ENCODE measurements at places on chromosomes 16 and 17.
A peak's percentile ranks its signal among the peaks of the same experiment; 100 is the strongest.

GRCh38 chr17:49996121-49996494 lies 1.1 kb upstream of the DLX3 start:
- no peak for DNase-seq

DNA sequence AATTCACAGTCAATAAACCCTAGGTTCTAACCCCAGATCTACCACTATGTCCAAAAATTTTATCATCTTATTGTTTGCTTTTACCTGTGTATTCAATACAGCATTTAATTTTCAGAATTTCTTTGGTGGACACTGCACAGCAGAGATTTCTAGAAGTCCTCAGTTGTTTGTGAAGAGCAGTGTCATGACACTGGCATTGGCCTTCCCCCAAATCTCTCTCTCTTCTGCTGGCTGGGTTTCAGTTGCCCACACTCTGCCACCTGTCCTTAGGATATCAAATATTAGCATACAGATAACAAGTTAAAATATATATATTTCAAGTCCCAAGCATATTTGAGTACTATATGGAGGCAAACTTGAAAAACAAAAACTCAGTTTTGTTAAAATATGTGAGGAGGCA lies 2.0 kb upstream of the THUMPD1 start:
- no peak for DNase-seq

- DNase-seq: no peak
Observed at GRCh38 chr17:75010683-75011400, 1.6 kb upstream of the MRPL58 start.

GRCh38 chr16:27444470-27444869 lies 42.5 kb downstream of the IL21R start:
- no peak for DNase-seq

DNA sequence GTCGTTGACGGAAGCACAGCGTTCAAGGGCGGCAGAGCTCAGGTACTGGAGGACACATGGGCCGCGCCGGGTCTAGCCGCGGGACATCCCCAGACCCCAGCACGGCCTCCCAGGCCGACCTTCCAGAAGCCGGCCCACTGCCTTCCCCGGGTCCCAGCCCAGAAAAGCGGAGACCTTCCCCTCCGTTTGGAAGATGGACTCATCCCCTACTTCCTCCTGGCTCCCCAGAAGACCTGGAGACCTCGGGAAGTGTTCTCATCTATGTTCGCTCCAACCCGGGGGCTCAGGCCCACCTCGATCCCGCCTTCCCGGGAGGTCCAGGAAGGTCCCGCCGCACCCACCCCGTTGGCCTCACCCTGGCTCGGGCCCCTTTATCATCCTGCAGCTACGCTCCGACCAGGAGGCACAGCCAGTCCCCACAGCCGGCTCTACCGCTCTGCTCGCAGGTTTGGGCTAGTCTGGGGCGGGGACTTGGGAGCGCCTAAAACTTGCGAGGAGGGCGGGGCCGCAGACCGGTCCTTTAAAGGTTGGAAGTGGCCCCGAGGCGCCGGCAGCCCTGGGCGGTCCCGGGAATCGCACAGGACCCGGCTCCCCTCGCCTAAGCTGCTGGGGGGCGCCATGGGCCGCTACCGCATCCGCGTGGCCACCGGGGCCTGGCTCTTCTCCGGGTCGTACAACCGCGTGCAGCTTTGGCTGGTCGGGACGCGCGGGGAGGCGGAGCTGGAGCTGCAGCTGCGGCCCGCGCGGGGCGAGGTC lies at the start of gene ALOX12:
ALOX12 (plus strand) TSS at position 550 of the 756 bp plus-strand sequence; CDS start at position 619, 69 bp downstream.
- DNase-seq: no peak

DNA sequence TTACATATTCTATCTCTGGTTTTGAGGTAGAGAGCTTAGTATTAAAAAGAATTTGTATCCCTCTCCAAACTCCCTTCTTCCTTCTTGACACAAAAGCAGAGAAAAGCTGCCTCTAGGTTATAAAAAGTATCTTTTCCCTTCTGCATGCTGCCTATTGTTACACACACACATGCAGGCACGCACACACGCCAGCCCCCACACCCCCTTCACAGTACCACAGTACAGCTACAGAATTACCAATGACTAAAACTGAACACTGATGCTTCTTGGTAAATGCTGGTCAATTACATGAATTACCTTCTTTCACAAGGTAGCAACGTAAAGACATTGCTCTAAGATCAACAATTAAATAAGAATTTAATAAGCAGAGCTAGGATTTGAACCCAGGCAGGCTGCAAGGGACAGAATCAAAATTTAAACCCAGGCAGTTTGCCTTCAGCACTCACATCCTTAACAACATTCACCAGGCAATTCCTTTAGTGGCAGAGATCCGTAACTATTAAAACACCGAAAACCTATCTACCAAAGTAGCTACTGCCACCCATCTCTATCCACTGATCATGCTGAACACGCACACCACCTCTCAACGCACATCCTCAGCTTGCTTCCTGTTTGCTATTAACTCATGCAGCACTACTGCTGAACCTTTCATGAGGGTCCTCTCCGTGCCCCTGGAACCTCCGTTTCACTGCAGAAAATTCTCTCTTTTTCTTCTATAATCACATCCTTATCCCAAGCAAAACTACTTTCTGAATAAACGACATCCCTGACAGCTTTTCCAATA lies 37.8 kb downstream of the YWHAE start:
- no peak for DNase-seq

DNA sequence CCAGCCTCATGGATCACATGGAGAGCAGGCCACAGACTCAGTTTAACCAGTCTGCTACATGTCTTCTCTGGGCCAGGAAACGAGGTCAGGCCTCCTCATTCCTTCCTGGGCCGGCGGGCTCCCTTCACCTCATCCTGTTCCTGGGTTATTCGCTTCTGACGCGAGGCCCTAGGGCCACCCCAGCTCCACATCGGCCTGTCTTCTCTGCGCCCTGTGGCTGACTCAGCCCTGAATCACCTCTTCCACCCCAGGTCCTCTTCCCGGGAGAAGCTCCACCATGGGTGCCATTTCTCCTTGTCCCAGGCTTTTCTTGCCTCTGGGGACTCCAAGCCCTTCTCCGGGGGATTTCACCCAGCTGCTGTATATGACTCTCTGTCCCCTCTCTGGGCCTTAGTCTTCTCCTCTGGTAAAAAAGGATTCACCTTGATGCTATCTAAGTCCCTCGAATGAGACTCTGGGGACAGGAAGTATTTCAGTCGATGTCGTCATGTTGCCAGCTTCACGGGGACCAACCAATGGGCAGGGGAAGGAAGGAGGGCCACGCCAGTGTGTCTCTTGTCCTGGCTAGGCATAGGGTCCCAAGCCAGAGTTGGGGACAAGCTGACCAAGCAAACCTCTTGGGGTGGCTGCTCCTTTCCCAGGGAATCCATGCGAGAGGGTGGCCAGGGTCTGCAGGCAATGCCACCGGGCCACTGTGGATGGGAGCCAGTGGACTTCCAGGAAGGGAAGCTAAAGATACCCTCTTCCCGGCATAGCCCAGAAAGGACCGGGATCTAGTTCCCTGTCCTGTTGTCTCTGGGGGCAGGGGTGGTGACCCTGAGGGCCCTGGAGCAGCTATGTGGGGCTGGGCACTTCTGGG lies 58.7 kb downstream of the SOCS3 start:
- DNase-seq: no peak

GRCh38 chr17:79655672-79656290 lies 44.9 kb upstream of the RBFOX3 start:
- no peak for DNase-seq

GRCh38 chr17:43782913-43783680 lies 2.9 kb downstream of the CFAP97D1 start:
- DNase-seq: no peak

DNA sequence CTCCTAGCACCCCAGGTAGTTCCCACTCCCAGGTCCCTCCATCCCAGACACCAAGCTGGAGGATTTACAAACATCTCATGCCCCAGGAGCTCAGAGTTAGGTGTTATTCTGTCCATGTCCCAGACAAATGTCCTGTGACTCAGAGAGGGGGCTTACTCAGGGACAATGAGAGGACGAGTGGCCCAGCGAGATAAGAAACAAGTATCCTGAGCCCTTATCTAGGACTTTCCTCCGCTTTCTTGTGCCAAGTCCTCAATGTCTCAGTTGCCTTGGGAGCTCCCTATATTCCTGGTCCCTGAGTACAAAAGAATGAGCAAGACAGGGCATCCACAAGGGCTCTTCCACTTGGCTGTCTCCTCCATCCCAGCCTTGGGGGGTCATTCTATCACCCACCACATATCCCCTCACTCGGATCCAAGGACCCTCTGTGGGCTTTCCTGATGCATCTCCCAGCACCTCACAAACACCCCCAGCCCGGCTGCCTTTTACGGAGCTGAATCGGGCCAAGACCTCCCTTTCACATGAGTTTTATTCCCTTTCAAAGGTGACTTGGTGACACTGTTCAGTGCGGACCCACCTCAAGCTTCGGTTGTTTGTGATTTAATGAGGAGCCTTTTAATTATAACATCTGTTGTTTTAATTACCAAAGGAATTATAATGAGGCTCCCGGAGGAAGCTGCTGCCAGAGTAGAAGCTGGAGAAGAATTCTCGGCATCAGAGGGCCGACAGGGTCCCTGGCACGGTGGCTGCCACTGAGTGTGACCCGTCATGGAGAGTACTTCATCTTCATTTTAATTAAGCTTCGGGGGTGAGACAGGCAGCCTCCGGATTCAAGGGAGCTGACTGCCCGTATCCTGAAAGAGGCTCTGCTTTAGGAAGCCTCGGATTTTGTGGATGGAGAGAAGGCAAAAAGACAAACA lies 121.5 kb downstream of the WSCD1 start:
- DNase-seq: no peak

DNA sequence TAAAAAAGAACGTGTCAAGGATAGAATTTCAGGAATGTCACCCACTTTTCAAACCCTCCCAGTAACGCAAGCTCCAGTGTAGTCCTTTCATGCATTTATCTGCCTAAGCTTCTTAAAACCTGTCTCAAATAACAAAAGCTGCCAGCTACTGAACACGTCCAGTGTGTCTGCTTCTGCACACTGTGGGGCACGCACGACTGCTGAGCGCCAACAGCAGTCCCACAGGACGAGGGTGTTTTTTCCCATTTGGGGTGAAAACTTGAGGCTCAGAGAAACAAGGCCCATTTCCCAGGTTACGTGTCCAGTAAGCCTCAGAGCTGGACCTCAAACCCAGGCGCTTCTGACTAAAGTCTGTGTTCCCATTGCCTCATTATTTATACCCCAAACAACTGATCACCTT lies 17.2 kb downstream of the NTAN1 start:
- DNase-seq: no peak

GRCh38 chr17:13106171-13106570 lies 88.3 kb upstream of the ELAC2 start:
- DNase-seq: no peak

DNA sequence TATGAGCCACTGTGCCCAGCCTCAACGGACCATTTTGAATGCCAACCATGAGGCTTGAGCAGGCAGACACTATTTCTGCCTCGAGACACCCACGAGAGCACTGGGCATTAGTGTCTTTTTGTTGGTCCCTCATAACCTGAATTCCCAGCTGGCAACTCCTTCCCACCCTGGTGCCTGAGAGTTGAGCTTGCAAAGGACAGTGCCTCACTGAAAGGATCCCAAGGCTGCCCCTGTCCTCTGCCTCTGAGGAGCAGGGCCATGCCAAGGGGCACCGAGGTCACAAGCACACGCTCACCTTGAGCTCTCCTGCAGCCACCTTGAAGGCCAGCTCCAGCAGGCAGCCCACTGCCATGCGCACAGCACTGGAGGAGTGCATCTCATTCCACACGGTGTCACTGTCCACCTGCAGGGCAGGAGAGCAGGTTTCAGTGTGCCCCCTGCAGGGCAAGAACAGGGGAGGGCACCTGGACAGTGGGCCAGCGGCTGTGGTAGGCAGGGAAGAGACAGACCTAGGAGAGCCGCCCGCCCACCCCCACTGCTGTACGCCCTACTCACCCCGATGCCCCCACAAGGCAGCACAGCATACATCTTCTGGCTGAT lies 12.8 kb downstream of the G6PC3 start:
- no peak for DNase-seq

- DNase-seq: no peak
Observed at GRCh38 chr16:84260766-84261554, 21.1 kb upstream of the KCNG4 start.

DNA sequence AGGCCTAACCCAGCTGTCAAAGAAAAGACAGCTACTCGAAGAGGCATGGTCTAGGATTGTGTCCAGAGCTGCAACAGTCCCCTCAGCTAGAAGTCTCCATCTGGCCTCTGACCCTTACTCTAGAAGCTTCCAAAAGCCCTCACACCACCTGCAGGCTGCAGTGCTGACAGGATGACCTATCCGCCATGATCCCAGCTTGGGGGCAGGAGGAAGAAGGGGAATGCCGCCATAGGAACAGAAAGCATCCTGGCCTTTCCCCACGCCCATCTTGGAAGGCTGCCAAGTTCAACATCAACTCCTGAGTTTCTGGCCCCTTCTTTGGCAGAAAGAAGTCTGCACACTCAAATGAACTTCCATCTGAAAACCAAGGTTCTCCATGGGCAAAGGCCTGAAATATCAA lies 3.1 kb upstream of the KRT36 start:
- peak; percentile 44 for DNase-seq

GRCh38 chr17:65656390-65657250 lies 95.2 kb upstream of the AXIN2 start:
- DNase-seq: no peak

GRCh38 chr17:10648381-10648780 lies 8.7 kb downstream of the MYH3 start:
- no peak for DNase-seq

GRCh38 chr16:4915226-4915761 lies 21.7 kb downstream of the PPL start:
- no peak for DNase-seq

- DNase-seq: no peak
Observed at GRCh38 chr17:68399638-68400403, 57.5 kb downstream of the WIPI1 start.

- no peak for DNase-seq
Observed at GRCh38 chr17:80967404-80967872, 24.2 kb upstream of the CHMP6 start.

- DNase-seq: no peak
Observed at GRCh38 chr17:79408251-79408650, 202.6 kb downstream of the RBFOX3 start.

- no peak for DNase-seq
Observed at GRCh38 chr17:44297975-44298374, 10.4 kb upstream of the RUNDC3A start.

DNA sequence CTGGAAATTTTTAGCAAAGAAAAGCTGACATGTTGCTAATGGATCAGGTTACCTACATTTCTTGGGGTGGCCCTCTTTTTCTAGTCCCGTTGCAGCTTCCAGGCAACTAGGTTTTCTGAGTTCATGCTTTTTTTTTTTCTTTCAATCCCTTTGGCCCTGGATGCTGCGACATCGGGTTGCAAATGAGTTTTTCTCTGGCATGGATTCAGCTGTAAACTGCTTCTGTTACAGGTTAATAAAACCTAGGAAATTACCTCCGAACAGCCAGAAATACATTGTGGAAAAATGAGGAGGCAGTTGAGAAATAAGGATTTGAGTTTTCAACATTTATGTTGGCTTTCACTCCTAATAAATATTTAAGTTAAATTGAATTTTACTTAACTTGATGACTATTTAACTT lies 149.8 kb upstream of the MAF start:
- no peak for DNase-seq

DNA sequence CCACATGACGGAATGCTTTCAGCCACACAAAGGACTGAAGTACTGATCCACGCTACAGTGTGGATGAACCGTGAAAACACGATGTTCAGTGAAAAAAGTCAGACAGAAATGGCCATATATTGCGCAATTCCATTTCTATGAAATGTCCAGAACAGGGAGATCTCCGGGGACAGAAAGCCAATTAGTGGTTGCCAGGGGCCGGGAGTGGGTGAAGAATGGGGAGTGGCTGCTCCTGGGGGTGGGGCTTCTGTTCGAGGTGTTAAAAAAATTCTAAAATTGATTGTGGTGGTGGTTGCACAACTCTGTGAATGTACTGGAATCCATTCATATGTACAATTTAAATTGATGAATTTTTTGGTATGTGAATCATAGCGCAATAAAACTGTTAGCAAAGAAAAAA lies 154.8 kb upstream of the HSBP1 start:
- no peak for DNase-seq

Measured in DMS79 (cell line).